ENCODE measurements at places on chromosomes 12 and 14.

DNA sequence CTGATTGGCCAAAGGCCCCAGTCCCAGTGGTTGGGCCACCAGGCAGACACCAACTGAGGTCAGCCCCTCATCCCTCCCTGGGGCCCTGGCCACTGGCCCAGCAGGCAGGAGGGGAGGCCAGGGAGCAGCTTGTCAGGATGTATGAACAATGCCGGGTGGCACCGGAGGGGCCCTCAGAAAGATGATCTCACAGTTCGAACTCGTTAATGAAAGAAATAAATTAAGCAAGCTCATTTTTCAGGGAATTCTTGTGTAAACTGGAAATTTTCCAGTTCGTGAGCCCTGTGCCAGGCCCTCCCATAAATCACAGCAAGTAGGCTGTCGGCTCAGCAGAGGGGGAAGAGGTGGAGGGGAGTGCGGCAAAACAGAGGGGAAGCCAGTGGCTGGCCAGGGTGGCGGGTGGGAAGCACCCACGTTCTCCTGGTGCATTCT is 177.0 kb upstream of the VASH1 start:
- DNase-seq, result no peak

GRCh38 chr14:47539031-47539461 is 136.4 kb downstream of the MDGA2 start:
- no peak for DNase-seq

GRCh38 chr12:121512561-121512960 is 68.3 kb downstream of the KDM2B start:
- no peak for DNase-seq

- no peak for DNase-seq
Measured at GRCh38 chr14:54857830-54858269, 44.8 kb downstream of the GCH1 start.

- DNase-seq, result no peak
Measured at GRCh38 chr12:41486718-41487117, 298.6 kb downstream of the PDZRN4 start.

DNA sequence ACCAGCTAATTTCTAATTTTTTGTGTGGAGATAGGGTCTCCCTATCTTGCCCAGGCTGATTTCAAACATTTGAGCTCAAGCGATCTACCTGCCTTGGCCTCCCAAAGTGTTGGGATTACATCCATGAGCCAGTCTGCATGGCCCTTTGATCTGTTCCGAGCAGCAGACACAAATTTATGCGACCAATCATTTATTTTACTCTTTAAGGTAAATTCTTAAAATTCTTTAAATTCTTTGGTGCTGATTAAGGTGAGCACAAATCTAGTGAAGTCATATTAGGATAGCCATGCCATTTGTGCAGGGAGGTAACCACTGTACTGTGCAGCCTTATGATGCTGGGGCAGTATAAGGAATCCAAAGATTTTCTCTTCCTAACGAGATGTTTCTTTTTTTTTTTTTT is 135.7 kb downstream of the SRGAP1 start:
- DNase-seq, result no peak

DNA sequence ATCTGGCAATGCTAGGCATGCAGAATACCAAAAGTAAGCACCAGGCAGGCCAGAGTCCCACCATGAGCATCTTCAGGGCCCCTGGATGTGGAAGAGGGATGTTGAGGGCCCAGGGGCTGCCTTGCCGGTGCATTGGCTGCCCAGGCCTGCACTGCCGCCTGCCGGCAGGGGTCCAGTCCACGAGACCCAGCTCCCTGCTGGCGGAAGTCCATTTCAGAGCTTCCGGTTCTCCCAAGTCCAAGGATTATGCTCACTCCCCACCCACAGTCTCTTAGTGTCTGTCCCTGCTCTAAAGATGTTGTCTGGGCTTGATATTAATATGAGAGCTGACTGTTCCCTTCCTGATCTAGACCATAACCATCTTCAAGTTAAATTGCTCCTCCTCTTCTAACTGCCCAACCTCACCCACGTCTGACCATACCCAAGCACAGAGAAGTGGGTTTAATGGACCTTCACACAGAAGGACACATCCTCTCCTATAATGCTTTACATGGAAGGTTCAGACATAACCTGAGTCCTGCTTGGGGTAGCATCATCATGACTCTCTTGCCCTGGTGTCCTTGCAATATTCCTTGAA is 117.4 kb downstream of the DAD1 start:
- no peak for DNase-seq

- DNase-seq, result no peak
Measured at GRCh38 chr14:81434230-81434629, 34.1 kb upstream of the STON2 start.

GRCh38 chr14:90053044-90053443 is 8.8 kb upstream of the KCNK13 start:
- no peak for DNase-seq

- DNase-seq, result no peak
Measured at GRCh38 chr14:61192989-61193388, 88.1 kb downstream of the TMEM30B start.

DNA sequence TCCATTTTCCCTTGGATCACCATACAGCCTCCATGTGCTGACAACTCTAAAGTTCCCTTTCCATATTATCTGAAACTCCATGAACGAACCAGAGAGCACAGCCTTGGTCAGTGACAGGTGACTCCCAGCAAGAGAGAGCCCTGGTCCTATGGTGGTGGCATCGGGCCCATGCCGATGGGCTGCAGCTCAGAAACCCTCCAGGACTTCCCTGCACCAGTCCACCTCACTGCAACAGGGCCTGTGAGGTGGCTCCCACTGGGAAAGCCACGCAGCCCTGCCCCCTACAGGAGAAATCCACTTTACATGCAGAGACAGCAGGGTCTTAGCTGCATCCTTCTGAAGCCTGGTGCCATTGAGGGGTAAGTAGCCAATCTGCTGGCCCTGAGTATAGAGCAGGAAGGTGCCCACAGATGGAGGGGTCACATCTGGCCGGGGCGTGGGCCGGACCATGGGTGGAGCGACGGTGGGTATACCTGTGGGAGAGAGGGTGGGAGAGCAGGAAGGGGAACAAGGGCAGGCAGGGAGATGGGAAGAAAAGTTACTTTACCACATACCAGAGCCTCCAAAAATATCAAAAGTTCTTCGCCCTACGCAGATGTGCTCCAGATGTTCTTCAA is 24.7 kb downstream of the RTRAF start:
- no peak for DNase-seq

- no peak for DNase-seq
Measured at GRCh38 chr12:108156717-108157116, 27.6 kb downstream of the WSCD2 start.

GRCh38 chr12:18492372-18493025 is 231.2 kb downstream of the PIK3C2G start:
- no peak for DNase-seq

DNA sequence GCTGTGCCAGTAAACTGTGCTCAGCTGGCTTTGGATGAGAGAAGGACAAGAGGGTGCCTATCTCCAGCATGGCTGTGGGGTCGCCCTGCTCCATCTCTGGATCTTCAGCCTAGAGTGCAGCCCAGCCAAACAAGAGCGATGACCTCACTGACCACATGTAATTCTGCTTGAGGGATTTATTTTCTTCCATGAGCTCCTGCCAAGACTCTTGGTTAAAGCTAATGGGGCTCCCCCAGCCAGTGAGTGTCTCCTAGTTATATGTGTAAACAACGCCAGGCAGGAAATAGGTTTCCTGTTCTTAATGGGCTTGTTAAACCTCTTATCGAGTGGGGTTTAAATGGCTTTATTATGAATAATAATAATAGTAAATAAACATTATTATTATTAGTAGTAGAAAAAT is 397.2 kb downstream of the NRXN3 start:
- no peak for DNase-seq

DNA sequence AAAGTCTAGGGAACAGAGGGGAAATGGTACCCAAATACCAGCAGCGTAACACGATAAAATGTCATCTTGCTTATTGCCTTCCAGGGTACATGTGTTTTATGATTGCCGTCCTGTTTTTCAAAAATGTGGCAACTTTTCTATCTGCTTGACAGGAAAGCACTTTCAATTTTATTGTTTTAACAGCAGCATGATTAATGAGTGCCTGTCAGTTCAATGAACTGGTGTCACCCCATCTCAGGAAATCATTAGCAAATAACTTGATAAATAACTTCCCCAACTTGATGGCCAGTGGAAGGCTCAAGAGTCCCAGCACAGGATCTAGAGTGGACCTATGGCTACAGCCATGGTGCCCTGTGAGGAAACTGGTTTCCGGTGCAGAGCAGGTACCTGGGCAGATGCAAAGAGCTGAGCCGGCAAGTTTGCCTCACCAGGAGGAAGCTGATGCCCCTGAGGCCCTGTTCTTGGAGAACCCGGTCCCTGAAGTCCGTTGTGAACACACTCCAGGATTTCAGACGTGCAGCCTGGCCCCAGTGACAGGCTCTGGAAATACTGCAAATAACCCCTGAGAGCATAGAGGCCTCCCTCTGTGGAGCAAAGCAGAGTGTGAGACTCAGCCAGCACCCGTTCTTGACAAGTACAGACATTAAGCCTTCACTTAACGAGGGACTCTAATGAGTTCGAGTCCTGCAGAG is 173.5 kb upstream of the SFSWAP start:
- DNase-seq, result no peak

DNA sequence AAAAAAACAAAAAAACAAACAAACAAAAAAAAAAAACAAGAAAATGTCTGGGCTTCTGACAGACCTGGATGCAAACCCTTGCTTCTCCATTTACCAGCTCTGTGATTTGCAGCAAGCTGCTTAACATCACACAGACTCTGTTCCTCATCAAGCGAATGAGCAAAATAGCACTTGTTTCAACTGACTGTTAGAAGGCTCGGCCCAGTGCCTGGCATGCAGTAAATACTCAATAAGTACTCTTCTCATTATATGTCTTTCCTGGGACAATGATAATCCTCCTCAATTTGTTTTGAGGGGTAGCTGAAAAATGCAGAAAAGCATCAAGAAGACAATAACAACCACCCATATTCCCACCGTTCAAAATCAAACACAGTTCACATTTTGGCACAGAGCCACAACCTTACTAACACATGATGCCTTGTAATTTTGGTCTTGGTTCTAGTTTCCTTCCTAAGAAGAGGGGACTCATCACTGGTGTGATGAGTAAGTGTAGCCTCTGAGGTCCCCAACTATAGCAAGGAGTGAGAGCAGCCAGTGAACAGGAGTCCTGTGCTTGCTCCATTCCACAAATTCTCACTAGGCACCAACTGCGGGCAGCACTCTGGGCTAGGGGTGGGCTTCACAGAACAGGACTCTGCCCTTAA is 60.4 kb downstream of the TTC7B start:
- DNase-seq, result no peak

DNA sequence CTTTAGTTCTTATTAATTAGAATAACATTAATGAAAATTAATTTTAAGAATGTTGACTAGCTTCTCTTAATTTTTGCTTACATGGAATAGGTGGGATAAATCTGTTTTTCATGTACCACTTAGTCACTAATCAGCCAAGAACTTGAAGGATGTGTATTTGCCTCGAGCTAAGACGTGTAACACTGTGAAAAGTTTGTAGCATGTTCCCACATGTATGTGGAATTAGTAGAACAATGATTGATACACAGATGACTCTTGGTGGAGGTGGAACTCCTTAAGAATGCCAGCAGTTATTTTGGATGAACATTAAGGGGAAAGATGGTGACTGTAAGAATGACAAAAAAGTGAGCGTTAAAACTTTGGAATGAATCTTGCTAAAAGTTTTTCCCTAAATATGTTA is 435.7 kb upstream of the MDGA2 start:
- DNase-seq, result no peak

- no peak for DNase-seq
Measured at GRCh38 chr12:101927999-101928398, 50.6 kb downstream of the DRAM1 start.

DNA sequence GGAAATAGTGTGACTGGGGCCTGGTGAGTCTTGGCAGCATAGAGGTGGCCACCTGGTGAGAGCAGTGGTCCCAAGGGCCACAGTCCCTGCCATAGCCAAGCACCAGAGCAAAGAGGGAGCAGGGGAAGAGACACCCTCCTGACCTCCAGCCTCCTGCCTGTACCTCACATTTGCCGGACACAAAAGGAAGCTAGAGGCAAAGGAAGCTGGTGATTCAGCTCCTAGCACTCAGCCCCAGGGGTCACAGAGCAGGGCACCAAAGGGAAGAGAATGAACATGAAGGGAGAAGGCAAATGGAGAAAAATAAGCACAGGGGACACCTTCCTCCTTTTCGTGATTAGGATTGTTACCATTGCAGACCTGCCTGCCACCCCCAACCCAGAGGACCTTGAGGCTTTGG is 216.8 kb downstream of the ZFP36L1 start:
- no peak for DNase-seq

DNA sequence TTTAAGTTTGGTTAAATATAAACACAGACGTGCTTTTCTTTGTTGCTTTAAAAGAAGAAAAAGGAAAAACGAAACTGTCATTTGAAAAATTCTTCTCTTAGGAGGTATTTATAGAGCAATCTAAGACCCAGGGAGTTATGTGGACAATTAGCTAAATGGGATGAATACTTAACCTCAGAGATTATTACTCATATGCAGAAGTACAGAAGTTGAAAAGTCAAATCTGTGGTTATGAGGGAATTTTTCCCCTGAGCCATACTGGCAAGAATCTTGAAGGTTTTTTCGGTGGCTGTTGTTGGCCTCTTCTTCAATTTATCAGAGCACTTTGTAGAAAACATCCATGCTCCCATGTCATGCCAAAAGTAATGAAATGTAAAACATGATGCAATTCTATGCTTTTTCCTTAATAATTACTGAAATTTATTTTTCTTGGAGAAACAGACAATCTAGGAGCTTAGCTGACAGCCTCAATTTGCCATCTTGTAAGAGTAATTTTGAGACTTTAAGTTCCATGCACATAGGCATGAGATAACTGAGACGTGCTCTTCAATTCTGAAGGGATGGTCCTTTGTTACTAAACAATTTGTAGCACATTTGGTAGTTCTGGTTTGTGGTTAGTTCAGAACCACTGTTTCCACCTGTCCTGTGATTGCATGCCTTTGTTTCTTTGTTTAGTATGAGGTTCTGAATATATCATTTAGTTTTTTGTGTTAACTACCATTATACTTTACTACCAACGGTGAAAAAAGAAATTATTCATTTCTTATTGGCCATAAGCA is 126.6 kb downstream of the BCAT1 start:
- DNase-seq, result no peak

GRCh38 chr12:74790931-74791330 is 253.3 kb downstream of the ATXN7L3B start:
- DNase-seq, result no peak
